Cerebellar nuclear complex (tissue), 1 donor: ENCODE measurements at places on chromosomes 13 and 19.

DNA sequence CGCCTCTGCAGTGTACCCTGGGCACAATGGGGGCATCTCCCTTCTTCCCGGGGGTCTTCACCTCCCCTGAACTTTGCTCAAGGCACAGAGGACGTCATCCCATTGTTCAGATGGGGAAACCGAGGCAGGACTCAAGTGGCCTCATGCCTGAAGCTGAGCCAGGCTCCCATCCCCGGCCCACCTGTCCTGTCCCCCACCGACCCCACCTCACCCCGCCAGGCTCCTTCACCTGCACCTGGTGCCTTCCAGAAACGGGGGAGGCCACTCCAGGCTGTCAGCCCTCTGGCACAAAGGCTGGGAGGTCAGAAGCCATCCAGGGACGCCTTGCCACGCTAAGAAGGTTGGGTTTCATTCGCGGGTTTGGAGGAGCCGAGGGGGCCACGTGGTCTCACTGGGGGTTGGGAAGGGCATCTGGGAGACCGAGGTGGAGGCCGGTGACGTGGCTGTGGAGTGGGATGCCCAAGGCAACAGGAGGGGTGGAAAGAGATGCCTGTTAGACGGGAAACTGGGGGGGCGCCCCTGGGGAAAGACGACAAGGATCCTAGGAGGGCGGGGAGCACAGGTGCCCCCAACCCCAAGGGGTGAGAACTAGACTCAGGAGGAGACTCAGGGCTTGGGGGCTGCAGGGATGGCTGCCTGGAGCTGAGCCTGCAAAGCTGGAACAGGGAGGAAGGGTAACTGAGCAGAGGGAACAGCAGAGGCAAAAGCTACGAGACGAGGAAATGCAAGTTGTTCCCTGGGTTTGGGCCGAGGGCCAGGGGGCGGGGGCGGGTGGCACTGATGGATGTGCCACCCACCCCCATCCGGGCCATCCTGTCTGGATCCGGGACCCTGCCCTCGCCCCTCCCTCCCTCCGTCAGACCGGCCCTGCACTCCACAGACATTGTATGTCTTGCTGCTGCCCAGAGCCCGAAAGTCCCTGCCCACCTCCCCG is 6.0 kb upstream of the TCF3 start:
- DNase-seq = no peak

DNA sequence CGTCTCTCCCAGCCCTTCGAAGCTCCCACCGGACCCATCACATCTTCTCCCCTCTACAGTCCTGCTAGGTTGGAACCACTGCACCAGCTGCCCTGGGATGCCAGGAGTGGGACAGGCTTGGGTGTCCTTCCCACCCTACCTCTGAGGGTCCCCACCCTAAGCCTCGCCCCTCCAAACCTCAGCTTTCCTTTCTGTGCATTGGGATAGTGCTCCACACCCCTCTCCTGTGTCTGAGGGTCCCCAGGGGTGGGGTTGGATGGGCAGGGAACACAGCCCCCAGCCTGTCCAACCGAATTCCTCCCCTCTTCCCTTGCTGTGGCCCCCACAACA is 1.9 kb upstream of the BCL3 start:
- DNase-seq = no peak

DNA sequence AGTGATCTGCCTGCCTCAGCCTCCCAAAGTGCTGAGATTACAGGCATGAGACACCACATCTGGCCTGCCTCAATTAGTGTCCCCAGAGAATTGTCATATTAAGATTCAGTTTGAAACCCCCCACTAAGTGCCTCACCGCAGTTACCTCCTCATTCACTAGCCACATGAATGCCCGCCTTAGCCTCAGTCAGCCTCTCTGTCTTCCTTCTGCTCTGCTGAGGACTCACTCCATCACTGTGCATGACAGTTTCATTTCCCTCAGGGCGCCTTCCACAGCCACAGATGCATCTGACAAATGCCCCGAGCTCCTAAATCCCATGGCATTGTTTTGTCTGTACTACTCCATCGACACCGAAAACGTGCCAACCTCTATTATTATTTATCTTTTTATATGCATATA is 23.3 kb downstream of the MIPEP start:
- DNase-seq = no peak

DNA sequence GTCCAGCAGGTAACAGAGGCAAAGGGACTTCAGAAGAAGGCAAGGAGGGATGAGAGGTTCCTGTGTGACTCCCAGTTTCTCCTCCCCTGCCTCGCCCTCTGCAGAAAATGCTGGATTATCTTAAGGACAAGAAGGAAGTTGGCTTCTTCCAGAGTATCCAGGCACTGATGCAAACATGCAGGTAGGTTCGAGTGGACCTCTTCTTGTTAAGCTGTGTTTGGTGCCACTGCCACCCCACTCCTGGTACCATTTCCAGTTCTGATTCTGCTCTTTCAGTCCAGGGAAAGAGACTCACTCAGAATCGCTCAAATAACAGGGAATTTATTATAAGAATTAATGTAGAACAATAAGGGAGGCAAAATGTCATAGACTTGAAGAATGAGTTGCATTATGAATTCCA is 82.5 kb downstream of the MAP4K1 start:
- no peak for DNase-seq

DNA sequence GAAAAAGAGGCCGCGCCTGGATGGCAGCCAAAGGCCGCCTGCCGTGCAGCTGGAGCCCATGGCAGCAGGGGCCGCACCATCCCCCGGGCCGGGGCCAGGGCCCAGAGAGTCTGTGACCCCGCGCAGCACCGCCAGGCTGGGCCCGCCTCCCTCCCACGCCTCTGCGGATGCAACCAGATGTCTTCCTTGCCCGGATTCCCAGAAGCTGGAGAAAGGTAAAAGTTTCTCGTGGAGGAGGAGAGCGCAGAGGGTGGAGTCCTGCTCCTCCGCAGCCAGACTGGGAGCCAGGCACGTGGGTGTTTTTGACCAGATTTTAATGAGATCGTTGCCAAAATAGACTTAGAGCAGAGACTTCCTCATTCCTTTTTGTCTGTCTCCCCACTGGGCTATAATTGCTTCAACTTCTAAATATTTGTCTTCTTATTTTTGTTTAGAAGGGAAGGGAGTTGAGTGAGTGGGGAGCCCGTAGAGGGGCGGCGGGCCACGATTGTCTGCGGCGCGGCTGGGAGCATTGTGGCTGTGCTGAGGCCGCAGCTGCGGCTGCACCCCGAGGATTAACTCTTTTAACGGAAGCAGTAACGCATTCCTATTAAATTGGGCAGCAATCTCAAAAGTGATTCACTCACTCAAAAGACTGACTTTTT is 22.8 kb upstream of the NDUFS7 start:
- DNase-seq = no peak

DNA sequence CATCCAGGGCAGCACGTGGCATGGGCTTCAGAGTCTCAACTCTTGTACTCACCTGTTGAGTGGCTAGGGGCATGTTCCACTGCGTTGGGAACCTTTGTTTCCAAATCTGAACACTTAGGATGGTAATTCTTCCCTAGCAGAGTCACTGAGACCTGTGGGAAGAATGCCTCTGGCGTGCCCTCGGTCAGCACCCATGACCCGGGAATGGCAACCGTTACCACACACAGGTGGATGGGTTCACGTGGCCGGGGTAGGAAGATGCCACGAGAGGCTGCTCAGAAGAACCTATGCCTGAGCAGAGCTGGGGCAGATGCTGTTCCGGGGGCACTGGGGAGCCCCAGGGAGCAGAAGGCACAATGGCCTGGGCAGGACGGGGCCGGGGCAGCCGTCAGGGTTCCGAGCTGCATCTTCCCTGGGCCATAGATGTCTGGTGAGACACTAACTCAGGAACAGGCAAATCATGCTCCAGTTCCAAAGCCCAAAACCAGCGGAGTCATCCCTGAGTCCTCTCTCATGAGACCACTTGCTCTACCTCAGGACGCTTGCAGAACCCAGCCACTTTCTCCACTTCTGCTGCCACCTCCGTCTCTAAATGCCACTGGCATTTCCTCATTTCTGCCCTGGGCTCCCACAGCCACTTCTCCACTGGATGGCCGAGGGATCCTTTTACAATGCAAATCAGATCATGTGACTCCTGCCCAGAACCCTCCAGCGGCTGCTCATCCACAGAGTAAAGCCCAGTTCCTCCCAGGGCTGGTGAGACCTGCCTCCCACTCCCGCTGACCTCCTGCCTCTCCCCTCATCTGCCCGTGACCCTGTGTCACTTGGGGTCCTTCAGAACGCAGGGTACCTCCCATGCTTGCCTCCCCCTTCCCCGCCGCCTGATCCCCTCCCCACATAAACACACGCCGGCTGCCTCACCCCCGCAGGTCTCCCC is 36.7 kb downstream of the FAM124A start:
- DNase-seq = no peak

DNA sequence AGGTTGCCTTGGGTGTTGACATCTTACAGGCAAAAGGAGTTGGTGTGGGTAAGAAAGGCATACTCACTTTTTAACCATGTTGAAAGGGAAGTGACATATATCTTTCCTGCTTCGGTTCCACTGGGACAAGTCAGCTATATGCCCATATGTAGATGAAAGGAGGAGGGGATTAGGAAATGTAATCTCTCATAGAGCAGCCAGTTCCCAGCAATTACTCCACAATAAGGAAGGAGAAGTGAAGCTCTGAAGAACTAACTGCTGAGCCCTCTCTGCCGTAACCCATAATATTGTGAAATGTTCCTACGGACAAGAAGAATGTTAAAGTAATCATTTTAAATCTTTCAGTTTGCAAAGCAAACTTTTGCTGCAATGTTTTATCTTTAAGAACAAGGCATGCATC is 82.2 kb downstream of the EDNRB start:
- DNase-seq = no peak

DNA sequence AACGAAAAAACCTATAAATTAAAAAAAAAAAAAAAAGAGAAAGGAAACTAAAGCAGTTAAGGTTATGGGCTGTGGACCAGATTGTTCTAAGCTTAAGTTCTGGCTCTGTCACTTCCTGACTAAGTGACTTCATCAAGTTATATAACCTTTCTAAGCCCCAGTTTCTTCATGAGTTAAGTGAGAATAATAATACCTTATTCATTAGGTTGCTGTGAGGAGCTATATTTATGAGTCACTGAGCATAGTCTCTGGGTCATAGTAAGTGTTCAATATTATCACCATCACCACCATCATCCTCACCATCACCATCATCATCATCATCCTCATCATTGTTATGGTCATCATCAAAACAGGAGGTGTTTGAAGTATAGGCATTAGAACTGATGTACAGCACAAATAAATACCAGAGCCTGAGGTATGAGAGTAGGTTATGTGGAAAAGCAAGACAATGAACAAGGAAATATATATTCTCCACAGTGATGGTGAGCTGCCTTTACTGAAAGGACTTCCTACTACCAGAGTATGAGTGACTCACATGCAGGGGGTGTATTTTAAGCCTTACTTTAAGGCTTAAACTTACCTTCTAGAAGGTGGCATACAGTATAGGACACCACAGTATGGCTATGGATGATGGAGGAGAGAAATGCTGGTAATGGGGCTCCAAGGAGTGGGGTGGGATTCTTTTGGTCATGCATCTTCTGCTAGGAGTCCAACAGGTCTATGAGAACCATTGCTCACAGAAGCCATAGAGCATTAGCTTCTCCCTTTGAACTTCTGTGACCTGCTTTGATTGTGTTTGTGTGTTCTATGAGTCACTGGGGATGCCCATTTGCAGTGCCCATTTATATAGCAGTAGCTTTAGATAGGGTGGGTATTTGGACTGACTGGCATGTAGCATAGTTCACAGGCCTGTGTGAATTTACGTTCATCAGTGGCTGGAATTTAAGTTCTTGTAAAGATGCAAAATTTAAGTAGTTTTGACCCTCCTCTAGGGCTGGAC is 104.4 kb downstream of the KLF5 start:
- no peak for DNase-seq

DNA sequence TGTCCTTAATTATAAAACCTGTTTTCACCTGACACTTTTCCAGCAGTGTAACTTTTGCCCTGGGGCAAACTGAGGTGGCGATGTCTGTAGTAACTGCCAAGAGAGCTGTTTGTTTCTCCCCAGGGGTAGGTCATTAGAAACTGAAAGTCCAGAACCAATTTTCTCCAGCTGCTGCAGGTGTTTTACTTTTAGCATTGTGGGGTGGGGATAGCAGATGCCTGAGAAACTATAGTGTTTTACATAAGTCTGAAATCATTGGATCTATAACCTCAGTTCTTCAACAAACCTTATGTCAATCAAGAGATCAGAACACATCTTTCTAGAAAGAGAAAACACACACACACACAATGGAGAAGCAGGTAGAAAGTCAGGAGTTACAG is 92.7 kb downstream of the LHFPL6 start:
- DNase-seq = no peak

DNA sequence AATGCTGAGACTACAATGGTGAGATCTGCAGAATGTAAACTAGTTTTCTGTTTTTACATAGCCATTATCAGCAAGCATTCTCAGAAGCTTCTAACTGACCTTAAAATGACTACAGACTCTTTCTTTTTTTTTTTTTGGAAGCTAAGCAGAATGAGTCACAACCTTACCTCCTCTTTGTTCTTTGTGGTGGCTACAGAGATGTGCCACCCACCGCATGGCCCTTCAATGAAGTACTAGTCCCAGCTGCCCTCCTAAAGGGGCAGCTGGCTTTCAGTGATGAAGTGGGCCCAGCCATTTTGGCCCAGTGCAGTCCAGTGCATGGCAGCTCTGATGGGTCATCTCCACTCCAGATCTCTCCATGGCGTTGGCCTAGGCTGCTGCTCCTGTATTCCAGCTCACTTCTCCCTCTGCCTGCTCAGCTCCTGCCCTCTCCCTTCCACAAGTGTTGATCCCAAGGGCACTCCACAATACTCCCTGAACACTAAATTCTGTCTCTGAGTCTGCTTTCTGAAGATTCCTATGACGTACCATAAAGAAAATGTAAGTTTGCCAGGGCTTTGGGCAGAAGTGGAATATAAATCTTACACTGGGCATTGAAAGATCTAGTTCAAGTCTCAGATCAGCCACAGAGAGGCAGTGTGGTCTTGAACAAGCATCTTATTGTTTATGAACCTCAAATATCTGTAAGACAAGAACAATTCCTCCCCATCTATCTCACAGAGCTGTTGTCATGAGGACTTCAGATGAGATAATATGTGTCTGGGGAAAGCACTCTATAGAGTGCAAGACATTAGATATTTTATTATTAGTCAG is 85.6 kb downstream of the RXFP2 start:
- DNase-seq = no peak

DNA sequence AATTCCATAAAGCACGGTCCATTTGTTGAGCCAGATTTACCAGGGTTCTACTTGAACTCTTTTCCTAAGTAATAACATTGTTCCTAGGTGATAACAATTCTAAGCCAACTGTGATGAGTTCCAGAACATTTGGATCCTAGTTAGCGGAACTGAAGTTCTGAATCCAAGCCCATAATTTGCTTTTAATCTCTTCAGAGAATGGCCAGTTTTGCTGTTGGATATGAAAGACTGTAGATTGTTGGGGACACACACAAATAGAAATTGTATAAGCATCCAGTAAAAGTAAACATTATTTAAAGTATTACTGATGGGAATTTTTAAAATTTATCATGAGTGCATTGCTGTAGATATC is 27.3 kb upstream of the STARD13 start:
- no peak for DNase-seq

GRCh38 chr13:78024996-78025395 is 106.4 kb upstream of the EDNRB start:
- no peak for DNase-seq

DNA sequence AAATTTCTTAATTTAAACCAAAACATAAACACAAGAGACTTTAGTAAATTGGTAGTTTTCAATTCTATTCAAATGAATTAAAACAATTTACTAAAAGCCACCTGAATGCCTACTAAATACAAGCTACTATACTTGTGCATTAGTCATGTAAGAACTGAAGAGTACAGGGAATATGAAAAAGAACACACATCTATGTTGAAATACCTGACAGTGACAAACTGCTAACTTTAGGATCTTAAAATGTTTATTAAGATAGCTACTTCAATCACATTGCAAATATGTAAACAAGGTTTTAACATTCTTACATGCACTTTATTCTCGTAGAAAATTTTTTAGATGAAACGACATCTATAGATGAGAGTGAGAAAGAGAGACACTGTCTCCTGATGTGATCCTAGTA is 4.1 kb downstream of the SPRYD7 start:
- no peak for DNase-seq
